NCI-H2081 treated with DMSO at 0.1 percent for 48 hours (cell line): ENCODE measurements at places on chromosomes 12 and 14.

DNA sequence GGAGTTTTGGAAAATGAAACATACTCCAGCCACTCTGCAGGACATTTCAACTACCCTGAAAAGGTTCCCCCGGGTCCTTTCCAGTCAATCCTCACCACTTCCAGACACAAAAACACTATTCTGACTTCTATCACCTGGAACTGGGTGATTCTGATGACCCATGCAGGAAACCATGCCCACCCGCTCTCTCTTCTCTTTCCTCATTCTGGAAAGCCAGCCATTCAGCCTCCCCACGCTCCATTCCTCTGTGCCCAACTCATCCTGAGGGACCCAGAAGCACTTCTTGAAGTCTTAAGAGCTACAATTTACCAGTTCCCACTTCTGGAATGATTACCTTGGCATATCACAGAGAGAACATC is 3.2 kb downstream of the CCDC88C start:
- DNase-seq, result no peak

DNA sequence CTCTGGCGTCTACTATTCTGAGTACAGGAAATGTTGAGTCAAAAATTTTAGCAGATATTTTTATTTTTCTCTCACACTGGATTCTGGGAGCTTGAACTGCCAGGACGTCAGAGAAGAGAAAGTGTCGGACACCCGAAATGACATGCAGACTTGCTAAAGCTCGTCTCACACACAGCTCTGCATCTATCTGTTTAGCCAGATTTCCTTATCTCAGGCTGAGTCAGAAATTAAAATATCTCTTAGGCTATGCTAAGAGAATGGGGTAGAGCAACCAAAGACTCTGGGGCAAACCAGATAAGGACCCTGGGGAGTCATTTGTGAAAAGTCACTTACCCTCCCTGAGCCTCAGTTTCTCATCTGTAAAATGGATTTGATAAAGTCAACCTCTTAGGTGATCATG is 1124.1 kb downstream of the VRK1 start:
- no peak for DNase-seq

GRCh38 chr14:47539031-47539461 is 136.4 kb downstream of the MDGA2 start:
- DNase-seq, result no peak

- no peak for DNase-seq
Measured at GRCh38 chr12:13102461-13103195, 839 bp downstream of the GSG1 start.

DNA sequence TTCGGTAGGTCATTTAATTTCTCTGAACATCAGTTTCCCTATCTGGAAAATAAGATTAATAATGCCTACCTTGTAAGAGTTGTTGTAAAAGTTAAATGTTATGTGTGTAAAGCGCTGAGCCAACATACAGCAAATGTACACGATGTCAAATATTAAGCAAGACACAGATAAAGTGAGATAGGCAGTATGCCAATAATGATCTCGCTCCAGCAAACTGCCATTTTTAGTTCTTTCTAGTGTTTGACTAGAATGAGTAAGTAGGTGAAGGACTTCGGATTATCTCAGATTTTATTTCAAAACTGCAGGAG is 840 bp downstream of the DHRS7 start:
- no peak for DNase-seq

DNA sequence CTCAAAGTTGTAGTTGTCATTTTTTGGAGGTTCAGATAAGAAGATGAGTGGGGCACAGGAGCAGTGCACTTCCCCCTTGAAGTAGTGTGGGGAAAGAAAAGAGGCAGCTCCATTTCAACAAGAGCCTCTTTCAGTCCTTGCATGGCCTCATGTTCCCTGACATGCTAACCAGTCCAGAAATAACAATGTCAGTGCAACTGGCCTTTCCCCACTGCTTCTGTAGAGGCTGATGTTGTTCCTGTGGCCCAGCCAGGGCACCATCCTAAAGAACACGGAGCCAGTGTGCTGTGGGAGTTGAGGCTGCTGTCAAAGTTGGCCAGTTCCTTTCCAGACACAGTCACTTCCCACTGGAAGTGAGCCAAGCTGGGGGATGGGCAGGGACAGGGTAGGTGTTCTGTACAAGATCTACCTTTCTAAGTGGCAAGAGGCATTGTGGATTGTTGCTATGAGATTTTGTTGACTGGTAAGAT is 77.7 kb upstream of the SLC38A2 start:
- DNase-seq, result no peak

- DNase-seq, result no peak
Measured at GRCh38 chr12:54593725-54594124, 5.3 kb upstream of the PPP1R1A start.

DNA sequence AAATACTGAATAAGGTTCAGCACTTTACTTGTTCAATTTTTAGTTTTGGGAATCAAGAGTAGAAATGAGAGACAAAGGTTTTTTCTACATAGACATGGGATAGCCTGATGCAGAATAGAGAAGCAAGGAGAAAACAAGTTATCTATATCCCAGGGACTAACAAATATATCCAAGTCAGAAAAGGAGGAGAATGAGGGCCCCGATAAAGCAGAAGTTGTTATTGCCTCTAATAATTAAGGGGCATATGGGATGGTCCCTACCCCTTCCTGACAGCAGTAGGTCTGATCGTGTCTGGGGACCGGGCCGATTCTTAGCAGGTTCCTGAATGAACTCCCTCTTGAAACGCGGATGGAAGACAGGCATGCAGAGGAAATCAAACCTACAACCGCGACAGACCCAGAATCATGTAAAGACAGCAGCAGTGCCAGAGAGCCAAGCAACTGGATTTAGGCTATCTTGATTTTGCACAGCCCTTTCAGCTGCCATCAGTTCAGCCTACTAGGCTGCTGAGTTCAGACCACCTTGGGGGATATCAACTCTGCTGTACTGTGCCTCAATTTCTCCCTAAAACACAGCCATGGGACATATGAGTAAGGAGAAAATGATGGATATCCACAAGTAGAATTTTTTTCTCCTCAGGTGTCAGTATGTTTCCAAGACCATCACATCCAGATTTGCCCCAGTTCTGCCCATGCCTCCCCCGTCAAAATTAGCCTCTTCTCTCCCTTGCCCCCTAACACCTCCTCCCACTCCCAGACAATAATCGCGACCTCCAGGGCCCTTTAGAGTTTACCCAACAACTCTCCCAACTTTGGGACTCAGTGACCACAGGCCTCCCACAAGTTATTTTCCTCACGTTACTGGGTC is 706 bp downstream of the PRMT5 start:
- DNase-seq, result no peak

DNA sequence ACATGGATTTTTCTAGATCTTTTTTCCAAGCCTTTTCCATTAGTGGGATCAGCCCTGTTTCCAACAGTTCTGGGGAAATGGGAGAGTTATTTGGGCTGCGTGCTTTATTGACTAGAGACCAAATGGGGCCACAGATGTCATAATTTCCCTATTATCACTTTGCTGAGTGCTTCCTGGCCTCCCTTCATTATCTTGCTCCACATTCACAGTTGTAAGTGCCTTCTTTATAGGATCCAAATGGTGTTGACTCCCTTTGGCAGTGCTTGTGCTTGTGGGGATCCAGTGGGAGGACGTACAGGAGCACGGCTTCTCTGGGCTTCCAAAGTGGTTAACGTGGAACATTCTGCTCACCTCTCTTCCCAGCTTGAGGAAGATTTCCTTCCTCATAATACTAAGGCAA is 141.0 kb upstream of the RMST start:
- no peak for DNase-seq

DNA sequence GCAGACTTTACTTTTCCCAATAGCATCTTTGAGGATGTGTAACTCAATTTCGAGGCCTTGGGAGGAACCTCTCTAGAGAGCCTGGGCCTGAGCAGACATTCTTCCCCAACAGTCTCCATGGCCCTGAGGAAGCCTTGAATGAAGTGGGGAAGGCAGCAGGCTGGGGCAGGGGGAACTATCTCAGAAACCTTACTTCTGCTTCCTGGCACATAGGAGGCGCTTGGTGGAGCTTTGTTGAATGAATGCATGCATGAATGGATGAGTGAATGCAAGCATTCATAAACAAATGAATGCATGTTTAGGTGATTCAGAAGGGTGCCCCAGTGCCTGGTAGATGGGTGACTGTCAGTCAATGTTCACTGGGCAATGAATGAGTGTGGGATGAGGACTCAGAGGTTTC is 58.3 kb downstream of the GALNT16 start:
- DNase-seq, result no peak

DNA sequence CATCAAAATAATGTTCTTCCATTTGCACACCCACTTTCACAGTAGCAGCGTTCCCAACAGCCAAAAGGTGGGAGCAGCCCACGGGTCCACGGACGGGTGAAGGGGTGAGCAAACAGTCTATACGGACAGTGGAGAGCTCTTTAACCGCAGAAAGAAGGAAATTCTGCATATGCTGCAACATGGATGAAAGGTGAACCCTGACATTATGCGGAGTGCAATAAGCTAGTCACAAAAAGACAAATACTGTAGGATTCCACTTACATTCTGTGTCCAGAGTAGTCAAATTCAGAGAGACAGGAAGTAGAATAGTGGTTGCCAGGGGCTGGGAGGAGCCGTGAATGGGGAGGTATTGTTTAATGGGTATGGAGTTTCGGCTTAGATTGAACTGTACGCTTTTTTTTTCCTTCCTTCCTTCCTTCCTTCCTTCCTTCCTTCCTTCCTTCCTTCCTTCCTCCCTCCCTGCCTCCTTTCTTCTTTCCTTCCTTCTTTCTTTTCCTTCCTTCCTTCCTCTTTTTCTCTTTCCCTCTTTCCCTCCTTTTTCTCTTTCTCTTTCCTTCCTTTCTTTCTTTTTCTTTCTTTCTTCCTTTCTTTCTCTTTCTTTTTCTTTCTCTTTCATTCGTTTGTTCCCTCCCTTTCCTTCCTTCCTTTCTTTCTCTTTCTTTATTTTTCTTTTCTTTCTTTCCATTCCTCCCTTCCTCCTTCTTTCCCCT is 15.8 kb upstream of the ANKRD9 start:
- peak; percentile 19 for DNase-seq

GRCh38 chr12:93275589-93275988 is 102.1 kb upstream of the NUDT4 start:
- DNase-seq, result no peak

DNA sequence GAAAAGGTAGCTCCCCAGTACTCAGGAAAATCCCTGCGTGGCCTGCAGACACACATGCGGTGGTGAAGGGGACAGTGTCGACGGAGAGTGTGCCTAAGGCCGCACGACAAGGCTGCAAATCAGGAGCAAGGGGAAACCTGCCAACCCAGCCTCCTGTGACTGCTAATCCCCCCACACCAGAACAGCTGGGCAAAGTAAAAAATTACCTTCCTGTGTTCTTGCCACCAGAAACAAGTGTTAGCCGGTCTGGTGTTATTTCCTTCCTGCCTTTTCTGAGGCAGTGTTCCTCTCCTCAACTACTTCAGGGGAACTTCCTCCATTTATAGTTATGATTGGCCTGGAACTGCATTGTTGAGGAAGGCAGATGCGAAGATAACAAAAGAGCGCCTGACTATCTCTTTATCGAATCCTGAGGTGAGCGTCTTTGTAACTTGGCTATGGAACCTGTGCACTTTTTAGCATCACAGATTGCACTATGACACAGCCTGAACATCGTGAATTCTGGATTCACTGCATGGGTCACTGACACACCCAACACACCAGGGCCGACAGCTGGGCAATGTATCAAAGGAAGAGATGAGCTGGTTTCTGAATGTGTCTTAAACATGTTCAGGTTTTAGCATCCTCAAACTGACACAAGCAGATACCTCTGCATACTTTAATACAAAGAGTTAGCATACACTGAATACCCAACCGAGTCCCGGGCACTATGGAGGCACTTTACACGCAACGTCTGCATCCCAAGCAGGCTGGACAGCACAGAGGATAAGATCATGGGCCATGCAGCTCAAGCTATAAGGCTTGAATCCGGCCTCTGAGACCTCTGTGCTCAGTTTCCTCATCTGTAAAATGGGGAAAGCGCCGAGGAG is 28.9 kb downstream of the SLC15A4 start:
- no peak for DNase-seq

DNA sequence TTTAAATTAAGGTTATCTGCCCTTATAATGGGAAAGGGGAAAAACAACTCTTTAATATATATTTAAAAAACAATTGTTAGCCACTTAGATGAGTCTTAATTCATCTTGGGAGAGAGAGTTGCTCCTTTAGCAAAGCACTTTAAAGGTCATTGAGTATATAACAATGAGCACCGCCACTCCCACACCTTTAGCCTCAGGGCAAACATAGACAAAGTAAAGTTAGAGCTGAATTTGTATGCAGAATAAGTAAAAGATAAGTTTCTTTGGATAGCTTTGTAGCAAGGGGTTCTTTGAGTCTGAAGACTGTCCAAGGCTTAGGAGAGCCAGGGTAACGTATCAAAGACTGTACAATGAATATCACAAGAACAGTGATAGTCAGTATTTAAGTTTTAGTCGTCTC is 728.8 kb upstream of the LMO3 start:
- no peak for DNase-seq

GRCh38 chr12:3961591-3961990 is 88.4 kb upstream of the PARP11 start:
- no peak for DNase-seq

DNA sequence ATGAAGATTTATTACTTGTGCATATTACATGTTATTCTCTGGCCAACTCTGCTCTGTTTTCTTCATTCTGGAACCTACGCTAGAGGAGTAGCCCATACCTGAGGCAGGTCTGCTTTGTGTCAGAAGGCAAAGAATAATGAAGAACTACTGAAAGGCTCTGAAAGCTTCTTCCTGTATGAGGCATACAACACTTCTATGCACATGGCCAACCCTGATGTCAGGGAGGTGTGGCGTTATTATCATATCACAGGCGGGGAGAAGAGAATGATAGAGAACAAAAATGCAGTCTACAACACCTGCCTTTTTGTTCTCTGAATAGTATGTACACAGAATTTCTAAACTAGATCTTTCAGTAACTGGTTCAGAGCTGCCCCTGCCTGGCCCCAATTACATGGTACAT is 32.5 kb upstream of the CRY1 start:
- DNase-seq, result peak; percentile 89

DNA sequence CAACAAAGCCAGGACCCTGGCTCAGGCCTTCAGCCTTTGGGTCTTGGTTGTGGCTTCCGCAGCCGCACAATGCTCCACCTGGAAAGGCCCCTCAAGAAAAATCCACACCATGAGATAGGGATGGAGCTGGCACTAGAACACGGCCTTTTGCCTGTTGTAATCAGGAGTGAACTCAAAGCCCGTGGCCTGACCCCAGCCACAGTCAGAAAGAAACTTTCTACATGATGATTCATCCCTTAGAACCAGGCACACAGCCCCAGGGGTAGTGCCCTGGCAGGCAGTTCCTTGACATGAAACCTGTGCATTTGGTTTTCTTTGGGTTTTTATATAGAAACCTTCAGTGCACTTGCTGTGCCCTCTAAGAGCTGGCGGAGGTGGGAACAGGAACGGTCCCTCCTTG is 5.1 kb downstream of the CLMN start:
- no peak for DNase-seq

DNA sequence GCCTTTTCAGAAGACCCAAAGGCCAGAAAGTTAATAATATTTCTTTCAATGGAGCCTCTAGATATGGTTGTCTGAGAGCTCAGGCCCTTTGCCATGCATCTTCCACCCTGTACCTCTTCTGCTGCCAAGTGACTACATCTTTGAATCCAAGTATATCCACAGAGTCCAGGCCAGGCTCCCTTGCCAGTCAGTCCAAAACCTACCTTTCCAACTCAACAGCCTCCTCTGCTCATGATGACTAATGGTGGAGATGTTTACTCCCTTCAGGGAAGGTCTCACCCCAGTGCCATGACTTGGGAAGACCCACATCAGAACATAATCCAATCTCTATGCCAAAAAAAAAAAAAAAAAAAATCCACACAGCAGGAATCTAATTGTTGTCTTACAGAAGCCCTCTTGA is 20.4 kb downstream of the TTC9 start:
- DNase-seq, result no peak

- DNase-seq, result no peak
Measured at GRCh38 chr12:113088971-113089756, 32.6 kb downstream of the DTX1 start.
